ENCODE measurements at places on chromosomes 4 and X.
A peak's percentile ranks its signal among the peaks of the same experiment; 100 is the strongest.

GRCh38 chr4:56372774-56373173 lies 14.5 kb downstream of the AASDH start:
- DNase-seq = no peak

DNA sequence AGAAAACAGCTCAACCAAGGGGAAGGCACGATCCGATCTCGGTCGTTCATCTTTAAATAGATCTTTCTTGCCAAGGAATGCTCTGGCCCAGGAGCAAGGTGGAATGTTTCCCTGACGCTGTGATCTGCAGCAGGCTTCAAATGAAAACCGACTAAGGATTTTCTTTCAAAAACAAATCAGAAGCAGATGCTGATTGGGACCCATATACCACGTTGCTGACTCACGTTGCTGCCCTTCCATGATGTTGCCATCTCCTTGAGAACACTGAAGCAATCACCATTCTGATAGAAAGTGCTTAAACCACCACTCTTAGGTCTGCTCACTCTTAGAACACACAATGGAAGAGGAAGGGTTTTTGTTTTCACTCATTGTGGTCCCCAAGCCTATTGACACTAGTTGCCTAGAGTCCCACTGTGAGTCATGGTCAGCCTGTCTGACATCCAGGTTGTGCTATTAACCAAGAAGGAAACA lies 26.1 kb downstream of the LAMTOR3 start:
- DNase-seq = no peak

GRCh38 chrX:150352114-150352513 lies 11.0 kb upstream of the MAMLD1 start:
- DNase-seq = no peak

GRCh38 chr4:64095398-64095797 lies 313.9 kb downstream of the TECRL start:
- no peak for DNase-seq

DNA sequence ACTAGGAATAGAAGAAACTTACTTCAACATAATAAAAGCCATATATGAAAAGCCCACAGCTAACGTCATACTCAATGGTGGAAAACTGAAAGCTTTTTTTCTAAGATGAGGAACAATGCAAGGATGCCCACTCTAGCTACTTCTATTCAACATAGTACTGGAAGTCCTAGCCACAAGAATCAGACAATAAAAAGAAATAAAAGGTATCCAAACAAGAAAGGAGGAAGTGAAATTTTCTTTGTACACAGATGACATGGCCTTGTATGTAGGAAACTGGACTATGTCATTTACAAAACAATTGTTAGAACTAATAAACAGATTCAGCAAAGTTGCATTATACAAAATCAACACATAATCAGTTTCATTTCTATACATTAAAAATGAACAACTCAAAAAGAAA lies 25.5 kb upstream of the NXT2 start:
- no peak for DNase-seq

DNA sequence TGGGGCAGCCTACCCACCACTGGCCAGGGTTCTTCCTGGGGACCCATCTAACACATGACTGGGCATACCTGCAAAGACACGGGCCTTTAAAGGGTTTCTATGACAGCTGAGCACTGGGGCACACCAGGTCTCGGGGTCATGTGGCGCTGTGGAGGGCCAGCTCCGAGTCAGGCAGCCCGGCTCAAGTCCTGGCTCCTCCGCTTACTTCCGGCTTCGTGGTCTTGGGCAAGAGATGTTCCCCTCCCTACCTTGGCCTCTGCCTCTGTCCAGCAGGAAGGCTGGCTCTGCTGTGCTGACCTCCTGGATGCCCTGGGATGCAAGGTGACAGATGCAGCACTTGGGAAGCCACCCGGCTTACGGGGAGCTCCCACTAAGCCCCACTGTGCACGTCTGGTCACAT lies 37.6 kb downstream of the HTRA3 start:
- DNase-seq = no peak

DNA sequence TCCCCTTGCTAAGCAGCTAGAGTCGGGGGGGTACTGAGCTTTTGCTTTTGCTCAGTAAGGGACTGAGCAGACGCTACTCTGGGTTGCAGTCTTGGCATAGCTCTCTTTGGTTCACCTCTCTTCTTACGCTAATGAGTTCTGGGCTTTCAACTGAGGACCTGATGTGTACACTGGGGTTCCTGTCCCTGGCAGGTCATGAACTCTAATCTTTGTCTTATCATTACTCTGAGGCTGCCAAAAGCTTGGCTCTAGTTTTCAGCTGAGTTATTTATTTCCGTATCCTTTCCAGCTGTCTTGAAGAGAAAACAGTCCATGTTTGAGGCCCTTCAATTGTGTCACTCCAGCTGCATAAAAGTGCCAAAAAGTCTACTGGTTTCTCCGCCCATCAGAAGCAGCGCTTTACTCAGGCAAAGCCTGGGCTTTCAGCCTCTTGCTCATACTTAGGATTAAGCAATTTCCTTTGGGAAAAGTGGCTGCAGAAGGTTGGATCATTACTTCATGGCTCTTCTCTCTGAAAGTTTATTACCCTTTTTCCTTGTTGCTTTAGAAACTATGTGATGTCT lies 121.0 kb upstream of the STOX2 start:
- no peak for DNase-seq

DNA sequence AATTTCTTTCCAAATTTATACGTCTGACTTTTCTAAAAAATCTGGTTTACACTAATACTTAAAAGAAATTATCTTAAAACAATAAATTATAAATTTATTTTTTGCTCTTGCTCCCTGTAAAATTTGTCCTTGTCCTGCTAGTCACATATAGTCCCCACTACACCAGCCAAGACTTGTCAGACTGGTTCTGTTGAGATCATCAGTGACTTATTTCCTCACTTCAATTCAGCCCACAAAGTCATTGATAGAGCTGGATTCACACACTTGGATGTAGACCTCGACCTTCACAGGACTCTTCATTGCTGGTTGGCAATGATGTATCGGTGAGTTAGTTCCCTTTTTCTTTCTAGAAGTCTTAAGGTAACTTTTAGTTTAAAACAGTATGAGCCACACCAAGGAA lies at the start of gene TMPRSS11E:
TSS of gene TMPRSS11E (plus strand) at position 263 of the 400 bp plus-strand sequence. CDS start at position 313, 50 bp downstream.
- no peak for DNase-seq

GRCh38 chr4:105990933-105991332 lies 95.7 kb downstream of the NPNT start:
- DNase-seq = no peak

DNA sequence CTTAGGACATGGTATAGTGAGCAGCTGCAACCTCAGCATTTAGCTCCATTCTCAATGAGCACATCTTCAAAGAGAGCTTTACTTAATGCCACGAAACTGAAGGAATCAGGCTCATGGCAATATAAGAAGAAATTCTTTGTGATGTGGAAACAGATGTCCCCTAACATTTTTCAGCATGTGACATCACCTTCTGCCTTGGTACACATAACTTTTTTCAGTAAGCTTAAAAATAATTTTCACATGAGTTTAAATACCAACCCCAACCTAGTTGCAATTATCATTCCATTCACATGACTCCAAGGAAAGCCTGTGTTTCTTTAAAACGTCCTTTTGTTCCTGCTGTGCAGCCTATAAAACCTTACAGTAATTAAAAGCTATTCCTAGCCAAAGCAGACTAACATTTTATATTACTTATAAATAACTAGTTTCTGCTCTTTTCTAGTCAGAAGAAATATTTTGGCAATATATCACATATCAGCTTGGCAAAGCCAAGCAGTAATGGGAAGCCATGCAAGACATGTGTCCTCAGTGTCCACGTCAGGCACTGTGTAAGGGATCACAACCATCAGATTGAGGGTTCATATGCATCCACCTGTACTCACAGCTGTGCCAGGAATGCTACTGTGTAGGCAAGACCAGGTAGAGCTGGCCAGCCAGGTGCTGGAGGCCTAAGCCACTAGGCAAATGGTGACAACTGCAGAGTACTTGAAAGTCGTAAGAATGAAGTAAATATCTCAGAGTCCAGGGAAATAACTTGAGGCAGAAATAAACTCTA lies 466.6 kb downstream of the INPP4B start:
- no peak for DNase-seq

DNA sequence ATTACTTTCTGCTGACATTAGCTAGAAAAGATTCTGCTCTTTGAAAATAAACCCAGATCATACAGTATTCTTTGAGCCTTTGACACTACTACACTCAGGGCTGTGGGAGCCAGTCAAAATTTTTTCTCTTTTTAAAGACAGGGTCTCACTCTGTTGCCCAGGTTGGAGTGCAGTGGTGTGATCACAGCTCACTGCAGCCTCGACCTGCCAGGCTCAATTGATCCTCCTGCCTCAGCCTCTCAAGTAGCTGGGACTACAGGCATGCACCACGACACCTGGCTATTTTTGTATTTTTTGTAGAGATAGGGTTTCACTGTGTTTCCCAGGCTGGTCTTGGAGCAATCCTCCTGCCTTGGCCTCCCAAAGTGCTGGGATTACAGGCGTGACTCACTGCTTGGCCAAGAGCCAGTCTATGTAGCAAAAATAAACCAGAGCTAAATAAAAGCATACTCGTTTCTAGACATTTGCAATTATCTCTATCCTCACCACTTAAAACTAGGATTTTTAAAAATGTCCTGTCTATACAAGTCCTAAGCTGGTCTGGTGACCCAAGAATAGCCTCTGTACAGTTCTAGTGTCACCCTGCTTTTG lies 43.2 kb downstream of the AKAP4 start:
- DNase-seq = no peak

DNA sequence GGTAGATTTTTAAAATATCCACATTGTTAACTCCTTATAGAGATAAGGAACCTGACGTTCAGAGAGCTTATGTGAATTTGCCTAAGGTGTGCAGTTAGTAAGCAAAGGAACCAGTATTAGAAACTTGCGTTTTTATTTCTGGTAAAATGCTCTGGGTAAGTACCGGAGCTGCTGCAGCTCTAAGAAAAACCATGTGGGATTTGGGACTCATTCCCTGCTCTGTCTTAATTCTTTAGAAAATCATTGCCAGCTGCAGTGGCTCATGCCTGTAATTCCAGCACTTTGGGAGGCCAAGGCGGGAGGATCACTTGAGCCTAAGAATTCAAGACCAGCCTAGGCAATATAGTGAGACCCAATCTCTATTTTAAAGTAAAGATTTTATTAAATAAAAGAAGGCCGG lies 5.8 kb downstream of the CCKAR start:
- no peak for DNase-seq

DNA sequence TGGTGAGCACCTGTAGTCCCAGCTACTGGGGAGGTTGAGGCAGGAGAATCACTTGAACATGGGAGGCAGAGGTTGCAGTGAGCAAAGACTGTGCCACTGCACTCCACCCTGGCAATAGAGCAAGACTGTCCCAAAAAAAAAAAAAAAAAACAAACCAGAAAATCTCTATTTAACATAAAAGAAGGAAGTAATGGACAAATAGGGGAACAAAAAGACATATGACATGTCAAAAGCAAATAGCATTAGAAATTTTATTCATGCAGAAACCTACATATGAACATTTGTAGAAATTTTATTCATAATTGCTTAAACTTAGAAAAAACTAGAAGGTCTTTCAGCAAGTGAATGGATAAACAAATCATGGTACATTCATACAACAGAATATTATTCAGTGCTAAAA lies 97.1 kb upstream of the SH3RF1 start:
- DNase-seq = no peak

DNA sequence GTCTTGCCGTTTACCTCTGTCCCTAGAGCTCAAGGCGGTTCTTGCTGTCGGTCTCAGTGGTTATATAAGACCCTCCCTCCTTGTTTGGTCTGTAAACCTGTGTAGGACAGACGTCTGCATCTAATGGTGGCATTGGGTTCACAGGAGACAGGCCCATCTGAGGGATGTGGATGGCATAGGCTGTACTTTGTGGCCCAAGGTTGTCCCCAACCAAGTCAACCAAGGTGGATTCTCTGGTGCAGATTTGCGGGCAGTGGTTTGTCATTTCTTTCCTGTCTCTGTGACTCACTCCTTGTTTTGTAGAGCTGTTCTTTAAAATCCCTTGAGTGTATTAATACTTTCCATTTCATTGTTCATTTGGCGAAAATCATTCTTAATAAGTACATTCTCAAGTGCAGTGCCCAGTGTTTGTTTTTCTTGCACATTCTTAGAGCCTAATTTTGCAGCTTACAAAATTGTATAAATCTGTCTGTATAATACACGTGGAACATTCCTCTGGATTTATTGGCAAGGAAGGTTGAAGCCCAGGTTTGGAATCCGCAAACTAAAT lies 68.0 kb upstream of the TLR2 start:
- DNase-seq = no peak

DNA sequence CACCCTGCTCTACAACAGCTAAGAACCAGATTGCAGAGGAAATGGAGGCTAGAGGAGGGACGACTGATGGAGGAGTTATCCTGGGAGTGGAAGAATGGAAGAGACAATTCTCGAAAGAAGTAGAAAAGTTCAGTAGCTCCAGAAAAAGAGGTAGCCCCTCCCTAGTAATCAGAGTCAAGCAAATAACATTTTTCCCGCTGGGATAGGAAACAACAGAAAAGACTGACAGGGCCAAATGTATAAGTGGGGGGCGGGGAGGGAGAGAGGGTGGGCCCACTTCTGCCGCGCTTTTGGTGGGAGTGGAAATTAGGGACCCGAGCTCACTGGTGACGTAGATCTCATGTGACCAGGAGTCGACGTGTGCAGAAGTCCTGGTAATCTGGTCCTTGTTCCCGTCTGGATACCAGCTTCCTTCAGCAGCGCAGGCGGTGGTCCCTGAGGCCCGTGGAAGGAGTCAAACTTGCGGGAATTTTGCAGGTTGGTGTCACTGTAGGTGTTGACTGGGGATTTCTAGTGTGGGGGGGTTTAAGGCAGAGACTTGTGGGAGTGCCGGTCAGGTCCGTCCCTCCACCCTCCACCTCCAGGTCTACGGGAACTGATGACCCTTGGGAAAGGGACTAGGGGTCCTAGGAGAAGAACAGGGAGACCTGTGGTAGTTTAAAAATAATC lies at the start of gene TCEAL9:
TSS of gene TCEAL9 (plus strand) at position 377 of the 669 bp plus-strand sequence. CDS start 1,179 bp downstream, outside the sequence.
- DNase-seq = peak; percentile 68

- no peak for DNase-seq
These were observed 516.0 kb downstream of the PCDH7 start for GRCh38 chr4:31236020-31236638.

DNA sequence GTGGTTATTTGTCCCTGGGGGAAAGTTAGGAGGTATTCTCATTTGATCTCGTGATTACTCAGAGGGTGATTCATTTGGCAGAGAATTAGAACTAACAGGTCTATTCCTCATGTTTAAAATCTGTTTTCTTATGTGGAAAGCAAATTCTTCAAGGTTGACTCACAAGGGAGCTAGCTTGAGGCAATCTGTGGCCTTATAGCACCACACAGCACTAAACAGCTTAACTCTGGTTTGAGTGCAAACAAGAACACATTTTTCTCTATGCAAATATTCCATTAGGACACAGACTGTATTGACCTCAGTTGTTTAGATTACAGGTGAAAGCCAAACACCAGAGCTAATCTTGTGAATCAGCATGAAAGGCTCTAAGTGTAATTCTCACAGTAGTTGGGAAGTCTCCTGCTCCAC lies 694.4 kb upstream of the POU3F4 start:
- DNase-seq = no peak

- no peak for DNase-seq
These were observed 58.1 kb upstream of the GBA3 start for GRCh38 chr4:22634541-22635181.
